Posterior vena cava (tissue), 2 donors: ENCODE measurements at places on chromosomes 6 and 20. TPM values are rescaled to one million over a fixed set of nuclear protein-coding genes. Genes with fewer than 3 reads are reported as not detected.

The CDH26 gene
- 2.1 TPM for total RNA-seq

The LCA5 gene
- 6.8 TPM for total RNA-seq

The CYP21A2 gene
- 0.56 TPM for total RNA-seq

The FLRT3 gene
- total RNA-seq = 1.3 TPM

The DEFB124 gene
- total RNA-seq = 2.9 TPM

The SUMO4 gene
- total RNA-seq = 0.88 TPM

The HLA-DMB gene
- total RNA-seq = 8.0 TPM

The WFDC10B gene
- 0.48 TPM for total RNA-seq

The BACH2 gene
- total RNA-seq = 4.5 TPM

The NFYA gene
- total RNA-seq = 8.4 TPM

The ADGRB3 gene
- total RNA-seq = 2.0 TPM

The LRFN2 gene
- not detected for total RNA-seq

The SNAP25 gene
- total RNA-seq = 0.62 TPM

The GPSM3 gene
- 15.4 TPM for total RNA-seq

The GPR63 gene
- 0.56 TPM for total RNA-seq

The IGF2R gene
- 62.7 TPM for total RNA-seq

The GPX5 gene
- not detected for total RNA-seq

The PRR18 gene
- total RNA-seq = 0.95 TPM

The PROKR2 gene
- not detected for total RNA-seq

The BPI gene
- 0.14 TPM for total RNA-seq

The SLC22A7 gene
- total RNA-seq = not detected

The TUBB1 gene
- 0.74 TPM for total RNA-seq

The ELOVL4 gene
- total RNA-seq = 1.8 TPM

The TBC1D22B gene
- total RNA-seq = 6.2 TPM

The SMLR1 gene
- total RNA-seq = not detected

The FILIP1 gene
- total RNA-seq = 43.2 TPM

The SLC13A3 gene
- 1.7 TPM for total RNA-seq

The PRDM1 gene
- total RNA-seq = 2.9 TPM

The PHF3 gene
- total RNA-seq = 41.0 TPM

The PRSS16 gene
- total RNA-seq = 0.28 TPM

The SDCBP2 gene
- total RNA-seq = 3.1 TPM

The RGS17 gene
- total RNA-seq = 0.62 TPM

The ADTRP gene
- 0.48 TPM for total RNA-seq

The HLA-DRB1 gene
- total RNA-seq = 91.3 TPM

The OPRL1 gene
- 0.76 TPM for total RNA-seq

The MYBL2 gene
- total RNA-seq = 0.60 TPM

The SOX4 gene
- 7.4 TPM for total RNA-seq

The ZFP64 gene
- total RNA-seq = 11.7 TPM

The MLN gene
- total RNA-seq = not detected

The FOXQ1 gene
- not detected for total RNA-seq

The TINAG gene
- total RNA-seq = not detected

The RUNX2 gene
- 0.83 TPM for total RNA-seq

The CALHM6 gene
- total RNA-seq = 2.4 TPM

The HLA-DQA2 gene
- total RNA-seq = 0.52 TPM

The CCN2 gene
- total RNA-seq = 357 TPM

The C20orf141 gene
- not detected for total RNA-seq

The SLC17A3 gene
- total RNA-seq = not detected

The ACTL10 gene
- 1.4 TPM for total RNA-seq

The SEL1L2 gene
- 16.1 TPM for total RNA-seq

The OR2H2 gene
- not detected for total RNA-seq

The TMEM170B gene
- total RNA-seq = 9.5 TPM

The OPN5 gene
- total RNA-seq = not detected

The KIAA1755 gene
- 18.6 TPM for total RNA-seq

The OTOR gene
- not detected for total RNA-seq

The OR12D3 gene
- not detected for total RNA-seq

The STAU1 gene
- 77.4 TPM for total RNA-seq

The SMOC2 gene
- total RNA-seq = 77.6 TPM
